GM23248 (cell line): ENCODE measurements at places on chromosomes 7 and 10. TPM values are rescaled to one million over a fixed set of nuclear protein-coding genes. Genes with fewer than 3 reads are reported as not detected.

MOGAT3 gene
- total RNA-seq, result not detected in 2 replicates

SCART1 gene
- total RNA-seq, result 0.65 and 2.1 TPM in 2 replicates

TRIM50 gene
- not detected in 2 replicates for total RNA-seq

KLHDC10 gene
- total RNA-seq, result 15.8 and 18.2 TPM in 2 replicates

NPY4R2 gene
- not detected in 2 replicates for total RNA-seq

ASAH2 gene
- total RNA-seq, result 3.5 TPM in 1 of 2 replicates, not detected in the other

PLXNA4 gene
- 0.32 and 0.89 TPM in 2 replicates for total RNA-seq

SMKR1 gene
- total RNA-seq, result not detected in 2 replicates

ADRB1 gene
- total RNA-seq, result not detected in 2 replicates

LYZL2 gene
- not detected in 2 replicates for total RNA-seq

GNAT3 gene
- not detected in 2 replicates for total RNA-seq

TWIST1 gene
- 45.7 and 47.8 TPM in 2 replicates for total RNA-seq

PRKCQ gene
- total RNA-seq, result not detected in 2 replicates

ZNF804B gene
- total RNA-seq, result not detected in 2 replicates

H2BK1 gene
- total RNA-seq, result not detected in 2 replicates

PDLIM1 gene
- total RNA-seq, result 16.3 and 32.0 TPM in 2 replicates

GRCh38 chr10:102633287-102633686 is 11.0 kb upstream of the TRIM8 start:
- peak overlapping the region; percentile 92 for H3K27ac ChIP-seq
- peaks cover 71% of the 10 kb centered on the region for H3K4me1 ChIP-seq
- DNase-seq, result peak; percentile 77
- H3K27me3 ChIP-seq, result no peaks in the 10 kb centered on the region

- H3K36me3 ChIP-seq, result peaks cover 63% of the 10 kb centered on the region
- peaks cover 63% of the 10 kb centered on the region for H3K4me1 ChIP-seq
- H3K4me3 ChIP-seq, result no peak overlapping the region
- no peak for DNase-seq
- H3K27me3 ChIP-seq, result no peaks in the 10 kb centered on the region
These were observed 139.4 kb downstream of the SEMA3C start for GRCh38 chr7:80779456-80779855.

DNA sequence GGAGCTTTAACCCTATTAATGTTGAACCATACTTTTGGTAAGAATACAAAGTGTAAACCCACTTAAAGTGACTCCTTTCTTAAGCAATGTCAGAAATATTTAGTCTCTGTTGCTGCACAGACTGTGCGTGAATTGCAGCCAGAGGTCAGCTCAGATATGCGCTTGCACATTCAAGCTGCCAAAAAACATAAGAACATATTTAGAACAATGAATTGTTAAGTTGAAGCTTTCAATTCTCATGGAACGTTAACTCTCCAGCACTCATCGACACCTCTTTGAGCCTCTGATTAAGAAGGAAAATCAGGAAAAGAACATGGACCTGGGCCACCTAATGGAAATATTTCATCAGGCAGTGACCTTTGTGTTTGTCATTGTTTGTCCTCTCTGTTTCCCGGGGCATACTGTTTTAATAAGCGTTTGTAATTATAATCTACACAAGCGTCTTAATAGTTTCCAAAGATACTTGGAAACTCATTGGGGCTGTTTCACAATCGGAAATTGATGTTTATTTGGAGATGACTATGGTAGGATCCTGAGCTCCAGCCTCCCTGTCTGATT is 193.0 kb upstream of the CELF2 start:
- H3K27me3 ChIP-seq, result no peaks in the 10 kb centered on the region
- peak overlapping the region; percentile 95 for H3K27ac ChIP-seq
- peaks cover 55% of the 10 kb centered on the region for H3K4me1 ChIP-seq
- DNase-seq, result peak; percentile 90
- no peaks in the 10 kb centered on the region for H3K36me3 ChIP-seq

DNA sequence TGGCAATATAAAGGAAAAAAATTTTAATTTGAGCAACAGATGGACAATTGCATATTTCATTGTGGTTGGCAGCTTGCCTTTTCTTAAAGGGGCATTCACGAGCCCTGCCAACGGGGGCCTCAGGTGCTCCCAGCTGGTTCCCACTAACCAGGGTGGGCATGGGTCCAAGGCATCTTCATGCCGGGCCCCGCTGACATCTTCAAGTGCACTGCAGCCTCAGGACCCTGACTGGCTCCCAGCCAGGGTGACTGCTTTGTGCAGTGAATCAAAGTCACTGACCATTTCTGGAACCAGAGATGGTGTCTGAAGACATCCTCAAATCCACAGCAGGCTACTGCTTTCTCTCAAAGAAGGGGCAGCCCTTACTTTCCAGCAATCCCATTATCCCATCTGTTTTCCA is 275.2 kb upstream of the MGMT start:
- no peak overlapping the region for H3K27ac ChIP-seq
- H3K4me3 ChIP-seq, result no peak overlapping the region
- H3K27me3 ChIP-seq, result no peaks in the 10 kb centered on the region
- no peaks in the 10 kb centered on the region for H3K4me1 ChIP-seq
- DNase-seq, result no peak

- no peak for DNase-seq
- no peaks in the 10 kb centered on the region for H3K36me3 ChIP-seq
- H3K27me3 ChIP-seq, result no peaks in the 10 kb centered on the region
- H3K27ac ChIP-seq, result no peak overlapping the region
- H3K4me3 ChIP-seq, result no peak overlapping the region
These were observed 41.8 kb upstream of the IGFBP3 start for GRCh38 chr7:45962861-45963260.

- peak; percentile 89 for DNase-seq
- H3K27me3 ChIP-seq, result no peaks in the 10 kb centered on the region
- no peaks in the 10 kb centered on the region for H3K36me3 ChIP-seq
- H3K27ac ChIP-seq, result peak overlapping the region; percentile 70
These were observed 114.8 kb upstream of the ARID5B start for GRCh38 chr10:61786728-61787127.

DNA sequence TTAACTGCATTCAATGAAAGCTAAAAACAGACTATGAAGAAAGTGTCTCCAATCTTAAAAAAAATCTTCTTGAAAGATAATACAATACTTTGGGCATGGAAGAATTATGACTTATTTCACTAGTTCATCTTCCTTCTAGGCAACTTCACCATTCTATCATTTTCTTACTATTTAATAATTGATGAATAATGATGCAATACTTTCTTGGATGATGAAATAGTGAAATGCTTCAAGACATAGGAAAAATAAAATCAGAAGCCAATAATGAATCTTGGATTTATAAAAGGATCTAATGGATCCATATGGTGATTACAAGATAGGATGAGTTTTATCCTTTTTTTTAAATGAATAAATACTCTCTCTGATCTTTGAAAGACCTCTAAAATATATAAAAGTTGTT is 4.4 kb downstream of the DMBT1 start:
- H3K27me3 ChIP-seq, result peaks cover 17% of the 10 kb centered on the region
- DNase-seq, result no peak
- H3K4me3 ChIP-seq, result no peak overlapping the region
- no peak overlapping the region for H3K27ac ChIP-seq
- no peaks in the 10 kb centered on the region for H3K36me3 ChIP-seq

GRCh38 chr7:121099572-121099971 is 111.1 kb downstream of the CPED1 start:
- H3K27ac ChIP-seq, result no peak overlapping the region
- H3K27me3 ChIP-seq, result no peaks in the 10 kb centered on the region
- H3K36me3 ChIP-seq, result no peaks in the 10 kb centered on the region; the same call in 1 of the 2 replicates
- DNase-seq, result no peak

DNA sequence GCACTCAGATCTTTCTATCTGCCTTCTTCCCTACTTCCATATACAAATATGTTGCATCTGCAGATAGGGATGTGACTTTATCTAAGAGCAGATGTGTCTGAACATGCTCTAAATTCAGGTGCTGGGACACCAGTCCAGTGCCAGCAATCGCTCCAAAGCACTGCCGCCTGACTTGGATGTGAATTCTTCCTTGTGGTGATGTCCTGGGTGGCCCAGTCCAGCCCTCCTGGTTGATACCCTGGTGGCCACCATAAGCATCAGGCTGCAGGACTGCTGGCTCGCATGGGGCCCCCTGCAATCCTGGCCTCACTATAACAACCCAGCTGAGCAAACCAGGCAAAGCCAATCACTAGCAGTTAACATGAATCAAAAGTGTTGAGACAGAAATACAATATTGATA is 149.2 kb upstream of the PDE1C start:
- 0 out of 2 replicates have a peak, but pooled peaks cover 7% of the 10 kb centered on the region for H3K27me3 ChIP-seq
- H3K4me1 ChIP-seq, result no peaks in the 10 kb centered on the region
- no peak overlapping the region for H3K27ac ChIP-seq
- no peaks in the 10 kb centered on the region for H3K36me3 ChIP-seq

DNA sequence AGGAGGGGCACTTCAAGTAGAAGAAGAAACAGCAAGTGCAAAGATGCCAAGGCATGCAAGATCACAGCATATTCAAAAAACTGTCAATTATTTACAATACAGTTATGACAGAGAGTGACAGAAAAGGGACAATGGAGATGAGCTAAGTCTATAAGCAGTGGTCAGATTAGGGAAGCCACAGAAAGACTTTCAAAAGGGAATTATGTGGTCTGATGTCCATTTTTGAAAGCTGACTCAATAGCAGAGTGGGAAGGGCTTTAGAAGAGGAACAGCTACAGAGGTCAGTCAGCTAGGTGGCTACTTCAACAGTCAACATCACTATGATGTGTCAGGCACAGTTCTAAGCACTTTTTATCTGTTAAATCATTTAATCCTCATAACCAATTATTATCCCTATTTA is 45.2 kb upstream of the SPOCK2 start:
- no peaks in the 10 kb centered on the region for H3K27me3 ChIP-seq
- H3K4me1 ChIP-seq, result peaks cover 10% of the 10 kb centered on the region
- no peak overlapping the region for H3K4me3 ChIP-seq
- H3K36me3 ChIP-seq, result peaks cover 4% of the 10 kb centered on the region; the same call in 1 of the 2 replicates

GRCh38 chr7:101058355-101058754 is 26.9 kb upstream of the TRIM56 start:
- H3K27ac ChIP-seq, result no peak overlapping the region
- peak; percentile 52 for DNase-seq
- no peak overlapping the region for H3K4me3 ChIP-seq
- H3K27me3 ChIP-seq, result peaks cover 51% of the 10 kb centered on the region
- H3K4me1 ChIP-seq, result no peaks in the 10 kb centered on the region

- 0 out of 2 replicates have a peak, but pooled peaks cover 7% of the 10 kb centered on the region for H3K36me3 ChIP-seq
- 0 out of 2 replicates have a peak overlapping the region, but pooled peaks have one; percentile 27 for H3K4me3 ChIP-seq
These were observed 49.9 kb downstream of the MKX start for GRCh38 chr10:27695706-27696105.

- H3K4me1 ChIP-seq, result peaks cover 29% of the 10 kb centered on the region
- H3K36me3 ChIP-seq, result no peaks in the 10 kb centered on the region
- H3K27ac ChIP-seq, result no peak overlapping the region
- no peak for DNase-seq
- H3K27me3 ChIP-seq, result no peaks in the 10 kb centered on the region
- no peak overlapping the region for H3K4me3 ChIP-seq
These were observed 552.2 kb upstream of the ANKRD30A start for GRCh38 chr10:36573246-36573645.

GRCh38 chr7:1654738-1655475 is 15.2 kb upstream of the ELFN1 start:
- H3K27ac ChIP-seq, result no peak overlapping the region
- no peaks in the 10 kb centered on the region for H3K36me3 ChIP-seq
- peaks cover 4% of the 10 kb centered on the region for H3K4me1 ChIP-seq

DNA sequence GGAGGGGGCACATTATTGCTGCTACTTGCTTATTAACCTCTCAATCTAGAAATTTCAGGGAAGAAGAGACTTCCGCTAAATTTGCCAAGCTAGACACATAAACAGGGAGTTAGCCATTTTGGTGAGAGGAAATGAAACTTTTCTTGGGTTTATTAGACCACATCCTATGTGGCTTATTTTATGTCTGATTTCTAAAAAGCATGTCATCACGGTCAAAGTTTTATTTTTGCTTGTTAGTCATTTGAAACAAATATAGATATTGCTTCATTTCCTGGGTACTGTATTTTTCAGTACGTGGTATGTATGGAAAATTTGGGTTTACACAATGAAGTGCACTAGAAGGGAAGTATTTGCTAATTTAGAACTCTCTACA is 144.1 kb downstream of the TCF7L2 start:
- H3K4me1 ChIP-seq, result peaks cover 25% of the 10 kb centered on the region
- peak overlapping the region; percentile 55 for H3K27ac ChIP-seq
- H3K36me3 ChIP-seq, result no peaks in the 10 kb centered on the region; the same call in 1 of the 2 replicates
- no peak overlapping the region for H3K4me3 ChIP-seq
- peak; percentile 56 for DNase-seq

- H3K36me3 ChIP-seq, result no peaks in the 10 kb centered on the region
- DNase-seq, result no peak
- peaks cover 8% of the 10 kb centered on the region; the same call in 1 of the 2 replicates for H3K27me3 ChIP-seq
- H3K27ac ChIP-seq, result no peak overlapping the region
- no peaks in the 10 kb centered on the region for H3K4me1 ChIP-seq
- H3K4me3 ChIP-seq, result no peak overlapping the region
These were observed 130.6 kb downstream of the WDR11 start for GRCh38 chr10:120981601-120982391.

DNA sequence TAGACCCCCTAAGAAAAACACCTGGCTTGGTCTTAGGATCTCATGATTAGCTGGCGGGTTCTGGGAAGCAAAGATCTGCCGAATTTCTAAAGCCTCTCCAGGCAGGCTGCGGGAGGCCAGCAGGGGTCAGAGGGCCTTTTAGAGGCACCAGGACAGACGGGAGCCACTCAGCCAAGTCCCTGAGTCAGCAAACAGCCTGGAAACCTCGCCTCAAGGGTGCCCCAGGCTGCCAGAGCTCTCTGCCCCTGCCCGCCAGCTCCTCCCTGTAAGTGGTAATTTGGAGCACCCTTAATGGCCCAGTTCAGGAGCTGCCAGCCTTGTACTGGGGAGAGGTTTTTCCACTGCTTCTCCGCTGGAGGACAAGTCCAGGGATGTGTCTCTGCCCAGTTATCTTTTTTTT is 88.7 kb downstream of the HIP1 start:
- H3K36me3 ChIP-seq, result no peaks in the 10 kb centered on the region
- H3K4me3 ChIP-seq, result no peak overlapping the region
- no peak overlapping the region for H3K27ac ChIP-seq
- no peaks in the 10 kb centered on the region for H3K4me1 ChIP-seq
- no peak for DNase-seq
- H3K27me3 ChIP-seq, result no peaks in the 10 kb centered on the region

DNA sequence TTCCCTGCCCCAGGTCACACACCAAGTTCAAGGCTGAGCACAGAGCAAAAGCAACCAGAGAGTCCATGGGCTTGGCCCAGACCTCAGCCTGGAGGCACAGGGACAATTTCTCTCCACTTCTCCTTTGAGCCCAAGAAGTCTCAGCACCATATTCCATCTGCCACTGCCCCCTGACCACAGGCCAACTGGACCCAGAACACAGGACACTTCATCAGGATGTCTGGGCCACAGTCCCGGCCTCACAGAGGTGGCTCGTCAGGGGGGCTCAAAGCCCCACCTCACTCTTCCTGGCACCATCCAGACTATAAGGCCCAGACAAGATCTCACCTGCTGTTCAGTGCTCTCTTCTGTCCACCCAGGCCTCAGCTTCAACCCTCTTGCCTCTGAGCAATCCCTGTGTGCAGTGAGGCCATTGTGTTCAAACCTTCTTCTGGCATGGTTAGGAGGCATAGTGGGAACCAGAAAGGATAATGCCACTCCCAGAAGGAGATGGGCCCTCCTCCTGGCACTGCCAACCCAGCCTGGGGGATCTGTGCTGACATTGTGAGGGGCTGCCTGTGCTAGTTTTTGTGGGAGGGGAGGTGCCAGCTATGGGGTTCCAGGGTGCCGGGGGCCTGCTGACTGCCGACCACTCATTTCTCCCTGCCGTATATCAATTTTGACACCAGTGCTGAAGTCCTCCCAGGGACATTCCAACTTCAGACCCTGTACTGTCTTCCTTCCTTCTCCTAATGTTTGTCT is 49.7 kb upstream of the ANTXRL start:
- no peak overlapping the region for H3K4me3 ChIP-seq
- DNase-seq, result no peak
- H3K27me3 ChIP-seq, result no peaks in the 10 kb centered on the region
- H3K27ac ChIP-seq, result no peak overlapping the region
- peaks cover 11% of the 10 kb centered on the region for H3K4me1 ChIP-seq

- H3K36me3 ChIP-seq, result no peaks in the 10 kb centered on the region
- no peak overlapping the region for H3K4me3 ChIP-seq
- peak overlapping the region; percentile 19; the same call in 1 of the 2 replicates for H3K27ac ChIP-seq
These were observed 131.0 kb downstream of the CXCL12 start for GRCh38 chr10:44253769-44254462.
